NCI-H187 (cell line): ENCODE measurements at places on chromosomes 5 and 9.

GRCh38 chr9:21357479-21358460 is 7.1 kb upstream of the IFNA6 start:
- no peak for DNase-seq

DNA sequence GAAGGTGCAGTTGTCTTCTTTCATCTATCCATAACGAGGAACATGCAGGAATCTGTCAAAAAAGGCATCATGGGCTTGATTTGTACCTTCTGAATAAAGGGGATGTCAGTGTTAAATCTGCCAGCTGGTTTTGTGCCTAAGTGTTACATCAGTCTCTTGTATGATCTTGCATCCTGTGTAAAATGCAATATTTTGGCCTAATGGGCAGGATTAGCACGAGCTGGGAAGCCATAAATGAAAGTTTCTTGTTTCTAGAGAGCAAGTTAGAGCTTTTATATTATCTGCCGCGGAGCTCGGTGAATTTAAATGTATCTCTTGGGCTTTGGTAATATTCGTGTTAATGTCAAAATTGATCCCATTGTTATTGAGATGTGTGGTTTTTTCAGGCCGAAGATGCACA is 526.1 kb upstream of the WWC1 start:
- DNase-seq, result no peak

DNA sequence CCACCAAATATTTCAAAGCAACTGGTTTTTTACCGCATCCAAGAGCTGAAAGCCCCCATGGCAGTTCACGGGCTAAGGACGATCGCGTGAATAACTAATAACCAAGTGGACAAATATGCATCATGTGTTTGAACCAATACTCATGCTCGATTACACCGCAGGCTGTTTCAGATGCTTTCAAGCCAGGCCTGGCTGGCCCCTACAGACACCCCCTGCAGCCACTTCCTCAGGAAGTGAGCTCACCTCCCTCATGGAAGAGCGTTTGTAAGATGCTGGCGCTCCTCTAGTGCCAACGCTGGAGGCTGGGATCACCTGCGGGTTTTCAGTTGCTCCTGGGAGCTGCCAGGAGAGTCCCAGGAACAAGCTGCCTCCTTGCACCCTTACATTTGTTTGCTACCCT is 53.9 kb upstream of the PTCH1 start:
- no peak for DNase-seq

GRCh38 chr5:81751836-81752643 is 1.1 kb upstream of the SSBP2 start:
- no peak for DNase-seq

GRCh38 chr9:5869315-5870019 is 21.2 kb upstream of the MLANA start:
- no peak for DNase-seq

DNA sequence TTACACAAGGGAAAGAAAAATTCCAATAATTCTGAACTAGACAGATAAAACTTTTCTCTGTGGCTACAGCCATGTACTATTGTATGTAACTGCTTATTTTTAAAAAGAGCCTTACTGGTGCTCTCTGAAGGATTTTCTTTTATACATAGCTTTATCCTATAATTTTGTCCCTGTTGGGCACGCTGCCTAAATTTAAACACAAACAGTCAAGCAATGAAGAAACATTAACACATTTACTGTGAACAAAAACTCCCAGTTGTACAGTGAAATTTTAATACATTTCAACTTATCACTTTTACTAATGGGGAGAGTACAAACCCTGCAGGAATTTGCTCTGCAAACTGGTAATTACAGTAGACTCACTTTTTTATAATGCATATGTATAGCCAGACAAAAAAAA is 273.3 kb downstream of the BNC2 start:
- no peak for DNase-seq

DNA sequence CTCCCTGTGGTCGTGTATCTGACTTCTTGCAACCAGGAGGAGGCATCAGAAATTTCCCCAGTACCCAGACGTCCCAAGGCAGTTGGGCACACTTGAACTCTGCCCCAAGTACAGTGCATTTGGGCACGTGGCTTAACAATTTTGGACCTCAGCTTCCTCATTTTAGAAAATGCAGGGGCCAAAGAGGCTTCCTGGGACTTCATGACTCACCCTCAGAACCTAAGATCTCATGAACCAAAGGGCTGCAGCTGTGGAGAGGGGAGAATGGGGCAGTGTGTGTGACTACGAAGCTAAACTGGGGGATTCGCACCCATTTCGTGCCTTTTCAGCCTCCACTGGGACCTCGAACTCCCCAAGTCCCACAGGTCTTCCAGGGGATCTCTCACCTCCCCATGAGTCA is 59.2 kb downstream of the SYK start:
- no peak for DNase-seq

- DNase-seq, result no peak
Measured at GRCh38 chr5:173968154-173968797, 20.7 kb upstream of the C5orf47 start.

DNA sequence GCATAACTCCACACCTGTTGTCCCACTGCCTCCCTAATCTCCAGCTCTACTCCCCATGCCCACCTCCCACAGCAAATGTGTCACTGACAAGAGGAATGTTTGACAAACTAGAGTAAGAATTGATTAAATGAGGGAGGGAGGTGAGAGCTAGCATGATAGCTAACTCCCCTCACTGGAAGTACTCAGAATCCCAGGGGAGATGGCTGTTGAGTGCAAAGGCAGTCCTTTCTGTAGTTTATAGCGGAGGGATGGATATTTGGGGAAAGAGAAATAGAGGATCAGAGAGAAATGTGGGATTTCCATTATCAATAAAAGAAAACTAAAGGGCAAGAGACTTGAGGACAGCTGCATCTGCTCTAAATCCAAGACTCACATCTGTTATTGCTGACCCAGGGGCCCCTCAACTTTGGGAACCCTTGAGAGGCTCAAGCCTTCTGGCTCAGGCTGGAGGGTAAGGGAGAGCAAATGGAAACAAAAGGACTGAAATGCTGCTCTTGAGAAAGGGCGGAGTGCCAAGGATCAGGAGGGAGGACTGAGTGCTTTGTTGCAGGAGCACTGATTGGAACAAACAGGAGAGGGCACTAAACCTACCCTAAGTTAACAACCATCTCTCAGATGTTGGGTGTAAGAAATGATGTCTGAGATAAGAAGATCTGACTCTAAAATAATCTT is 372.1 kb downstream of the NTRK2 start:
- no peak for DNase-seq

DNA sequence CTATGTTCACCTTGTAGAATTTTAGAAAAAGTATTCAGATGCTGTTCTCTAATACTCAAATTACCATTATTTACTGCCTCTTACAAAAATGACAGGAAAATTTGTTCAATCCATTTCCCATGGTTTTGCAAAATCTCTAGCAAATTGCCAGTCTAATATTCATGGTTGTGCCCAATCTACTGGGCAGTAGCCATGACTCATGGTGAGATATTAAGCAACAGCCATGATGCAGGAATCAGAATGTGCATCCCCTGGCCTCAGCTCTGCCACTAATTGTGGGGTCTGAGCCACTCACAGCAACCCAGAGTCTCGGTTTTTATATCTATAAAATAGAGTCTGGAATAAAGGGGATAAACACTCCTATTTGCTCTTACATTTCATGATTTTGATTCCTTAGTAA is 353.6 kb downstream of the DEPDC1B start:
- DNase-seq, result no peak

- DNase-seq, result no peak
Measured at GRCh38 chr9:87792831-87793288, 66.9 kb downstream of the CTSL start.

DNA sequence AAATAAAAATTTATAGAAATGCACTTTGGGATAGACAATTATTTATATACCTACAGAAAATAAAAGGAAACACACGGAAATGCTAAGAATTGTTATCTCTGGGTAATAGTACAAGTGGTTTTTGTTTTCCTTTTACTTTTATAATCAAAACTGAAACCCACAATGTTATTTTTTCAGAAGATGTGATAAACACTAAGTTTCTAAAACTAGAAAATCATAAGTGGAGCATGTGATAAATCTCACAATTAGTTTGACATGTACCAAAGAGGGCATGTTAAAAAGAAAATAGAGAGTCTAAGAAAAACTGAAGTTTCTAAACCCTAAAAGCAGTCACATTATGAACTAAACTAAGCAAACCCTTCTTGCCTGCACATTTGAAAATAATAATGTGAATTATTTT is 61.1 kb downstream of the OXCT1 start:
- DNase-seq, result no peak

GRCh38 chr9:81827616-81828296 is 100.5 kb upstream of the SPATA31D4 start:
- no peak for DNase-seq

GRCh38 chr5:112221128-112221527 is 197.9 kb downstream of the EPB41L4A start:
- no peak for DNase-seq

DNA sequence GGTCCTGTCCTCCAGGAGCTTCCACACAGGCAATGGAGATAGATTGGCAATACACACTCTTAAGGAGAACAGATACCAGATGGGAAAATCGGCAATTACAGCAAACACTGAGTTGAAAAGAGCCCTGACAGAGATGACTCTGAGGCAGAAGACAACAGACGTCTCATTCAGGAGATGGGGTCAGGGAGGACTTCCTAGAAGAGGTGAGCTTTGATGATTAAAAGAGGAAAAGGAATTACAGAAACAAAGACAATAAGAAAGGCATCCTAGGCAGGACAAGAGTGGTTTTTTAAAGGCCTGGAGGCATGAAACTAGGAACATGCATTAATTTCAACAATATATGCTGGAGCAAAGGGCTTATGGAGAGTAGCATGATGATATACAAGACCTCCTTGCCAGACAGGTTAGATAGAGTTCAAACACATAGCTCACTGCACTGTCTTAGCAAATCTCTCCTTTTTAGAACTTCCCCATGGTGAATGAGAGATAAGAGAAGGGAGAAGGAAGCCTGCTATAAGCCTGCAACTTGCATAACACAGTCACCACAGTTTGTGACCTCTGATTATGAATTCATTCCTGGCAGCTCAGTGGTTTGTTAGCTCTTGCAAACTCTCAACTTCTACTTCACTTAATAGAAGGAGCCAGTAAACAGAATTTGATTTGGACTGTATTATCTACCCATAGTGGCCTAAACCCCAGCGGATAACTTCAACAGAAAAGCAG is 48.5 kb downstream of the SIL1 start:
- no peak for DNase-seq

DNA sequence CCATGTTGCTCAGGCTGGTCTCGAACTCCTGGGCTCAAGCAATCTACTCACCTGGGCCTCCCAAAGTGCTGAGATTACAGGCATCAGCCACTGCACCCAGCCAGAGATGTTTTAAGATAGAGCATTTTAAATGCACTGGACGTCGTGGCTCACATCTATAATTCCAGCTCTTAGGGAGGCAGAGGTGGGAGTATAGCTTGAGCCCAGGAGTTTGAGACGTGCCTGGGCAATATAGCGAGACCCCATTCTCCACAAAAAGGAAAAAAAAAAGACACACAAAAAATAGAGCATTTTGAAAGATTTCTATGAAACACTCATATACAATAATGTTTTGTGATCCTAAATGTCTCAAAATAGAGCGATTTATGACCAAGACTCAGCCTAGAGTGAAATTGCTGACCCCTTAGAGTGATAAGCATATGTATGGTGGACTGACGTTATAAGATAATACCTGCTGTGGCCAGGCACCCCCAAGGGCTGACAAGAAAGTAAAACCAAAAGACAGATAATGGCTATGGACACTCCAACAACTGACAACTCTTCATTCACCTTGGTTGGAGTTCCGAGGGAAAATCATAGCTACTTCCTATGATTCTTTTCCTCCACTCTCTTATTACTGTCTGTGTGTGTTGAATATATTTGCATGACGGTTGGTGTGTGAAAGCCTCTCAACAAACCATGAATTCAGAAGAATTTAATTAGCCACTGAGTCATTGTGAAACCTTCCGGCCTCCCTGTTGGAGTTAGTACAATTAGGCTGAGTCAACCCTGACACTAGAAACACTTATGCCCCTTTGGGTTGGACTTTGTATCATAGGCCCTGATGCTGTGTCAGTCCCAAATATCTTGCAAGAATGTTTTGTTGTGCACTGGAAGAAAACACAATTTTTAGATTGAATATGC is 526.5 kb upstream of the NUDT12 start:
- DNase-seq, result no peak

DNA sequence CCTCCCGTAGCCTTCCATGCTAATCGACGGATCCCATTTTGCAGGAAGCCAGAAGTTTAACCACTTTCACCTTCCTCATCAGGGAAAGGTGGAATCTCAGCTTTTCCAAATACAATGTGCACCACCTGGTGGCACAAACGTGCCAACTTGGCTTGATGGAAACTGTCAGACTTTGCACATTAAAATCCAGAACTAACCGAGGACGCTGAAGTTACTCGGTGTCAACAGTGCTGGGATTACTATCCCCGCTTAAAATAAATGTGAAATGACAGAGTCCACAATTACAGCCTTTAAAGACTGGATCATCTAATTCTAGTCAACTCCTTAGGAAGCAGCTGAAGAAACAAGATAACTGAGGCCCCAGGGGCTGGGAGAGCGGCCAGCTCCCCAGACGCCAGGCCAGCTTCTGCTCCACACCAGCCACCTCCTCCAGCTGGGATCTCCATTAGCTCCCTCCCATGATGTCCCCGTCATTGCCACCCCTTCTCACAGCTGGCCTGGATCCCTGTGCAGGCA is 50.1 kb upstream of the RETREG1 start:
- no peak for DNase-seq

DNA sequence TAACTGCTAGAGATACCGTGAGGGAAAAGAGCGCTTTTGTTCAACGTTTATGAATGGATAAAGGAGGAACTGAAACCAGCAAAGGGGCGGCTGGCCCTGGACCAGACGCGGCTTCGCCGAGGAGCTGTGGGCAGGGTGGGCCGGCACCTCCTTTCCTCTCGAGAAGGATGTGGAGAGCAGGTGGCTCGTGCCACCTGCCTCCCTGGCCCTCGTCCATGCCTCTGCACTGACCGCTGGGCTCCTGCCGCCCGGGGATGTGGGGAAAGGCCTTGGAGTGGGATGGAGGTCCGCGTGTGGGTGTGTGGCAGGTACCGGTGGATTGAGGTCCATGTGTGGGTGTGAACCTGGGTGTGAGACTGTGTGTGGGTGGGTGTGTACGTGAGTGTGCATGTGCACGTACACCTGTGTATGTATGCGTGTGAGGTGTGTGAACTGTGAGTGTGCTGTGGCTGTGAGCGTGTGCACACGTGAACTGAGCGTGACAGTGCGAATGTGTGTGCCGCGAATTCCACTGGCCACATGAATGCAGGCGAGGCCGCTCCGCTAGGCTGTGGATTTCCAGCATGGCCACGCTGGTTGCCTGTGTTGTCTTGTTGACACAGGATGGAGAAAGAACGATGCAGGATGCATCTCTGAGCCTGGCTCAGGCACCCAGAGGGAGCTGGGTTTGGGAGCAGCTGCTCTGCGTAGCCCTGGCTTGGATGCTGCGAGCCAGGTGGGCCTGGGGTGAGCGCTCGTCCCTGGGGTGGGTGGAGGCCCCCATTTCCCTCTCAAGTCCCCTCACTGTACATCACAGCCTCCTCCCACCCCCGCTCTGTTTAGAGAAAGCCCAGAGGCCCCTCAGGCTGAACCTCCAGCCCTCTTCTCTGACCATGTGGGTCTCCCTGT is 4.4 kb upstream of the CEP72 start:
- no peak for DNase-seq
